ENCODE measurements at places on chromosomes 1 and 21.

DNA sequence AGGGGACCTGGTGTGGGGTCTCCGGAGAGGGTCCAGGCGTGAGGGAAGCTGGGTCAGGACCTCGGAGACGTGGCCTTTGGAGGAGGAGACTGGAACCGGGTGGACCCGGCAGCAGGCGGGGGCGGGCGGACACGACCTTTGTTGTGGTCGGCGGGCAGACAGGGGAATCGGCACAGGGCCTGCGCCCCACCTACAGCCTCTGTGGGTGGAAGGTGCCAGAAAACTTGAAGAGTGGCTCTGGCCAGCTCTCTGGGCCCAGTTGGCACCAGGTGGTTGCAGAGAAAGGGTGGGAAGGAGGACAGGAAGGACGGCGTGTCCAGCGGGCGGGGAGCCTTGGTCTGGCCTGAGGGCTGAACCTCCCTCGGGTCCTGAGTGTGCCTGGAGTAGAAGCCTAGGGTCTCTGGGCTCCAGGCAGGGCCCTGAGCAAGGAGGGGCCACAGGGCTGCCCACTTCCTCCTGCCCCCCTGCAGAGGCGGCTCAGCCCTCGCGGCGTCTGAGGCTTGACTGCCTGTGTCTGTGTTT, 7.7 kb upstream of the TTLL10 start:
- DNase-seq: no peak

DNA sequence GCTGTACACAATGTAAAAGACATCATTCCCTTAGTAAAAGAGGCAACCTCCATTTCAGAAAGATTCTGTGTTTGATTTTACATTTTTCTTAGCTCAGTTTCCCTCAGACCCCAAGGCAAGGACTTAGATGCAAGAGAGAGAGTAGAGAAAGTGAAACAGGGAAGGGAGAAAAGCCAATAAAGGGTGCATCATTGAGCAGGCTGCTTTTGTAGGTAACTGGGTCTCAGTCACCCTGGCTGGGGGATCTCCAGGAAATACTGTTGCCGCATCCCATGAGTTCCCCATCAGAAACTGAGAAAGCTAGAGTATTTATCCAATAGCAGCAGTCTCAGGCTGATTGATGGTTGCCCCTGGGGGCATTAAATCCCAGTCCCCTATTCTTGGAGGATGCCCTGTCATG, 23.1 kb upstream of the DNAH14 start:
- DNase-seq: no peak

DNA sequence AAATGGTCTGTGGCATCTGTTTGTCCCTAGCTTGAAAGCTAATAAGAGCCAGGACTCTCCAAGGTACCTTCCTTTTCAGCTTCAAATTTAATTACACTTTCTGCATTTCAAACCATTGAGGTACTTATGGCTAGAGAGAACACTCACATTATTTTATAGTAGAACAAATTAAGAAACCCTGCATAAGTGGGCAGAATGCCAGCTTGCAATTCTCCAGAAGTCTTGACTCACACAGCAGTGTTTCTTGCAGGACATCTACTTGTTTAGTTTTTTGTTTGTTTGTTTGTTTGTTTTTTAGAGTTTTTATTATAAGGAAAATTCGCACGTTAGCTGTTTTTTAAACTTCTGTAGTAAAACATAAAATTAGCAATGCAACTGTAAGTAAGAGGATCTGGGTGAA, 397.2 kb downstream of the NEGR1 start:
- DNase-seq: no peak

DNA sequence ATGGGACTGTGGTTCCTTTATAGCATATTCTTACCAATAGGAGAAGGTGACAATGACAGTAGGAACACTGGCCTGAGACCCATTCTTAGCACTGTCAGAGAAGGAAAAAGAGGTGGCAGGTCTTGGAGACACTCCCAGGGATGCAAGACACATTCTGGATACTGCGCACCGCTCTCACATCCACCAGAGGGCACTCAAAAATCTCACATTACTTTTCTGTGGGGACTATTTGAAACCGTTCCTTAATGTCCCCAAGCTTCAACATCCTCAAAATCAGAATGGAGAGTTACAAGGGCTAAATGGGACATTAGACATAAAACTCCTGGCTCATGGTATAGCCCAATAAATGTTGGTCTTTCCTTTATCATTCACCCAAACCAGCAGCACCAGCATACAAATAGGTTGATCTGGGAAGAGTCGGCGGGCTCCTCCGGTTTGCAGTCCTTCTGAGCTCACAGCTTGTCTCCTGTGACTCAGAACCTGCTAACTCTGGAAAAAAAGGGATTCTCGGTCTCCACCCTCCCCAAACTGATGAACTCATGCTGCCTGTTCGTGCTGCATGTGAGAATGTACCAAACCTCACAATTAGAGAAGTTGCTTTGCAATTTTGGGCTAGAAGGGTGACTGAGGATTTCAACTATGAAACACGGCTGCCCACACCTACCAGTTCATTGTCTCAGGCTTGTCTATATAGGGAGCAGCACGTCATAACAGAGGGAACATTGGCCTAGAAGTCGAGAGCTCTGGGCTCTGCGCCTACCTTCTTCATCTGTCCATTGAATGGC, 40.2 kb downstream of the IL12RB2 start:
- no peak for DNase-seq

All from stimulated activated CD8-positive, alpha-beta memory T cell treated with anti-CD3 and anti-CD28 coated beads, Interleukin-7, amount 100 ng/mL, for 24 hours (primary cell).